ENCODE measurements at places on chromosomes 2 and 18.

DNA sequence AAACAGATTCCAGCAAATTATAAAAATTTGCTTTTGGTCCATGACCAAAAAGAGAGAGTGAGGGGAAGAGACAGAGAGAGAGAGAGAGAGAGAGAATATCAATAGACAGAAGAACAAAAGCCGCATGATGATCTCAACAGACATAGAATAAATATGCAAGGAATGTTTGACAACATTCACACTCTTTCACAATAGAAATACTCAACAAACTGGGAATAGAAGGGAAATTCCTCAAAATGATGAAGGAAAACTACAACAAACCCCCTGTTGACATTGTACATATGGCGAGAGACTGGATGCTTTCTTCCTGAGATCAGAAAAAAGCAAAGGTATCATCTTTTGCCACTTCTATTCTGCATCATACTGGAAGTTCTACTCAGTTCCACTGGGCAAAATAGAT, 309.7 kb downstream of the RAD51AP2 start:
- no peak for DNase-seq

GRCh38 chr18:31376477-31376876, at the start of gene DSG4:
Gene DSG4 (plus strand): TSS chr18:31376777. CDS start chr18:31376912, 135 bp downstream.
- no peak for DNase-seq

- DNase-seq: no peak
Measured at GRCh38 chr2:121103960-121104359, 181.0 kb downstream of the TFCP2L1 start.

- DNase-seq: no peak
Measured at GRCh38 chr2:162328424-162329157, 10.1 kb upstream of the IFIH1 start.

DNA sequence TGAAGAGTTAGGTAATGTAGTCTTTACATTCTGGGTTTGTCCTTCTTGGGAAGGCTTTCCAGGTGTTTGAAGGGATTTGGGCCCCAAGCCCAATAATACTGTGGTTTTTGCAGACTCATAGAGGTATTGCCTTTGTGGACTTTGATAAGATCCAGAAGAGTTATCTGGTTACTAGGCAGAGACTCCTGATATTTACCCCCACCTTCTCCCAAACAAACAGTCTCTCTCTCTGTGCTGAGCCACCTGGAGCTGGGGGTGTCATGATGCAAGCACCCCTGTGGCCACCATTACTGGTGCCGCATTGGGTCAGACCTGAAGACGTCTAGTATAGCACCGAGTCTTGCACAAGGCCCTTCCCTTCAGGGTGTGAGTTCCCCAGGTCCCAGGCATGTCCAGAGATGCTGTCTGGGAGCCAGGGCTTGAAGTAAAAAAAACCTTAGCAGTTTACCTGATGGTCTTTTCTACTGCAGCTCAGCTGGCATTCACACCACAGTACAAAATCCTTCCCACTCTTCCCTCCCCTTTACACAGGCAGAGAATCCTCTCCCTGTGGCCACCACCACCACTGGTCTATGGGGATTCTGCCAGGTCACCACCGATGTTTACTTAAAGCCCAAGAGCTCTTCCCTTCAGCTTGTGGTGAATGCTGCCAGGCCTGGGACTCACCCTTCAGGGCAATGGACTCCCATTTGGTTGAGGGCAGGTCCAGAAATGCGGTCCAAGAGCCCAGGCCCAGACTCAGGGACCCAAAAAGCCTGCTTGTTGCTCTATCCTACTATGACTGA, 22.2 kb upstream of the FAM228A start:
- no peak for DNase-seq

GRCh38 chr2:228180181-228181097, 1.0 kb downstream of the SPHKAP start:
- no peak for DNase-seq

DNA sequence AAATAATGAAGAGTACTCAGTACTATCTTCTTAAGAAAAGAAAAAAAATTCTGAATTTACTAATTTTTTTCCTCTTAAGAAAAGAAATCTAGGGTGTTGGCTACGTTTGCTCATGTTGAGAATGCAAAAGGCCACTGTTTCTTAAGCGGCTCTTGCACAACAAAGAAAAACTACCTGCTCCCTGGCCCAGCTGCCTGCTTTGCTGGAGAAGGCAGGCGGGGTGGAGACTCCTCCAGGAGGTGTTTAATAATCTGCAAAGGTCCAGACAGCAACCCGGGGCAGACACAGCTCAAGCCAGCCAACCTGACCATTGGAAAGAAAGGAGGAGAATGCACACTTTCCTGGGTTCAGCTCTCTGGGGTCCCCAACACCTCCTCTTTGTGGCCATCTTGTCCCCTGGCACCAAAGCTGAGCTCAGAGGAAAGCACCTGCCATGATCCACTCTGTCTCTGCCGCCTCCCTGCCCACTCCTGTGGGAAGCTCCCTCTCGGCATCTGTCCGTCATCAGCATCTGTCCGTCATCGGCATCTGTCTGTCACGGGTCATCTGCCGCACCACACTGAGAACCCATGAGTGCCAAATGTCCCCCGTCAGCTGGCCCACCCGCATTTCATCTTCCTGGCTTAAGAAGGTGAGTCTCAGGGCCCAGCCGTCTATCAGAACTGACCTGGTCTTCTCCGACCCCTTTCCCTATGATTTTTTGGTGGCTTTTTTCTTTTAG, 11.9 kb downstream of the ZNF516 start:
- no peak for DNase-seq

DNA sequence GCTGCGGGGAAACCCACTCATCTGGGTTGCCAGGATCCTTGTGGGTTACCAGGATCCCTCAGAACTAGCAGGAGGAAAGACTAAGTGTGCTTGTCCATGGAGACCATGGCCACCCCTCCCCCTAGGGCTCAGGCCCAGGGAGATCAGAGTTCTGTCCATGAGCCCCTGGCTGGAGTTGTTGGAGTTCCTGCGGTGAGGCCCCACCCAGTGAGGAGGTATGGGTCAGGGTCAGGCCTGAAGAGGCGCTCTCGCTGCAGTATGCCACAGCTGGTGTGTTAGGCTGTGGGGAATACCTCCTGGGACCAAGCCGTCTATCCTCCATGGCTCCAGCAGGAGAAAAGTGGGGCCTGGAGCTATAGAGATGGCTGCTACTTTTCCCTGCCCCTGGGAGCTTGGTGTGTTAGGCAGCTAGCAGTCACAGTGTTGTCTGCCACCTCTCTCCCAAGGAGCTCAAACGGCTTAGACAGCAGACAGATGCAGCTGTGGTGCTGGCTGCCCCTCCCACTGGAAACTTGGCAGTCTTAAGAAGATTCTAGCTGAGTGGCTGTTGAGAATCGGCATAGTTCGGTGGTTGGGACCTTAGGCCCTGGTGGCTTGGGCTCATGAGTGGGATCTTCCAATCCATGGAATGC, 240.3 kb upstream of the CELF4 start:
- DNase-seq: no peak

- DNase-seq: no peak
Measured at GRCh38 chr18:58212274-58212673, 168.2 kb downstream of the NEDD4L start.

GRCh38 chr18:23244401-23244800, 109.1 kb downstream of the CABLES1 start:
- DNase-seq: no peak

DNA sequence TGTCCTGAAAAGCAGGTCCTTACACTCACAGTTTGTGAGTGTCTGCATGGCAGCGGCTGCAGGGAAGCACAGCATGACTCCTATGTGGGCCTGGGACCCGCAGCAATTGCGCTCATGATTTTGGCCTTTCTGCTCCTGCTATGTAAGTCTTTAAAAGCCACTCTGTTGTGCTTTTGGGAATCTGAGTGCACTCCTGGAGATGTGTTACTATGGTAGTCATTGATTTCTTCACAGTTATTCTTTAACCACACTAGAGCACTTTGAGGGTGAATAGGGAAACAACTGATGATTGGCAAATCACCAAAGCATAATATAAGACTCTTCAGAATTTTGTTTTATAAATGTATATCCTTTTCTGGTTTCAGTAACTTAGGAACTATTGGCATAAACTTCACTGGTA, 40.9 kb downstream of the DSG2 start:
- DNase-seq: no peak

- no peak for DNase-seq
Measured at GRCh38 chr2:74573747-74574562, 19.4 kb downstream of the DOK1 start.

DNA sequence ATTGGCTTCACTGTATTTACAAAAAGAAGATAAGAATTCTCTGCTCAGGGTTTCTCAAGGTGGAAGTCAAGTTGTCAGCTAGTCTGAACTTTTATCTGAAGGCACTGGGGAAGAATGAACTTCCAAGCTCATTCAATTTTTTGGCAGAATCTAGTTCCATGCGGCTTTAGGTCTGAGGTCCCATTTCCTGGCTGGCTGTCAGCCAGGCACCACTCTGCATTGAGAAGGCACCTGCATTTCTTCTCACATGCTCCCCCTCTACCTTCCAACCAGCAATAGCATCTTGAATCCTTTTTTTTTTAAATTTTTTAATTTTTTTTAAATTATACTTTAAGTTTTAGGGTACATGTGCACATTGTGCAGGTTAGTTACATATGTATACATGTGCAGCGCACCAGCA, 46.2 kb upstream of the RPE start:
- no peak for DNase-seq

DNA sequence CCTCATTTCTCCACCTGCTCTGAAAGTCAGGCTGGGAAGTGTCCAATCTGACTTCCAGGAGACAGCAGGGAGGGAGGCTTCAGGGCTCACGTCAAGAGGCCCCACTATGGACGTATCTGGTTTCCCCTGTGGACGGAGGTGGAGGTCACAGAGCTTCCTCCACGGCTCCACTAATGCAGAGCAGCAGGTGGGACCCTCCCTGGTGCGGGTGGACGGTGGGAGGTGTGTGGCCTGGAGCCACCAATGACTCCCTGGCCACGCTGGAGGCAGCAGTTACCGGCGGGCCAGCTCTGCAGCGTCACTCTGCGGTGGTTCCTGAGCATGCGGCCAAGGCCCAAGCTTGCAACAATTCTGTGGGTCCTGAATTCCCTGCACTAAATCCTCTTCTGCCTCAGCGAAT, 9.0 kb downstream of the CRACDL start:
- no peak for DNase-seq

- no peak for DNase-seq
Measured at GRCh38 chr2:181121996-181122395, 141.6 kb downstream of the UBE2E3 start.

DNA sequence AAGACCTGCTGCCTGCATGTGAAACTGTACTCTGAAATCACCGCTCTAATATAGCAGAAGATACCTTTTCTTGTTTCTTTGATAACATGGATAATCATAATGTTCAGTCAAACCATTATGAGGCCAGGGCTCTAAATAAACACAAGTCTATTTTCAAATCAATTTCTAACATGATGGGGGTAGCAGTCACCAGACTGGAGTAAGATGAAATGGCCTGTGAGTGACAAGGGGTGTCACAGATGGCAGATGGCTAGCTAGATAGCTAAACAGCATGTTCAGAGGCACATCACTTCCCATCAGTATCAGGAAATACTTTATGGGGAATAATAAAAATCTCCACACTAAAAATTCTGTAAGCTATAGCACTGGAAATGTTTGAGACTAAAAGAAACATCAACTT, 14.0 kb downstream of the MBD2 start:
- no peak for DNase-seq

DNA sequence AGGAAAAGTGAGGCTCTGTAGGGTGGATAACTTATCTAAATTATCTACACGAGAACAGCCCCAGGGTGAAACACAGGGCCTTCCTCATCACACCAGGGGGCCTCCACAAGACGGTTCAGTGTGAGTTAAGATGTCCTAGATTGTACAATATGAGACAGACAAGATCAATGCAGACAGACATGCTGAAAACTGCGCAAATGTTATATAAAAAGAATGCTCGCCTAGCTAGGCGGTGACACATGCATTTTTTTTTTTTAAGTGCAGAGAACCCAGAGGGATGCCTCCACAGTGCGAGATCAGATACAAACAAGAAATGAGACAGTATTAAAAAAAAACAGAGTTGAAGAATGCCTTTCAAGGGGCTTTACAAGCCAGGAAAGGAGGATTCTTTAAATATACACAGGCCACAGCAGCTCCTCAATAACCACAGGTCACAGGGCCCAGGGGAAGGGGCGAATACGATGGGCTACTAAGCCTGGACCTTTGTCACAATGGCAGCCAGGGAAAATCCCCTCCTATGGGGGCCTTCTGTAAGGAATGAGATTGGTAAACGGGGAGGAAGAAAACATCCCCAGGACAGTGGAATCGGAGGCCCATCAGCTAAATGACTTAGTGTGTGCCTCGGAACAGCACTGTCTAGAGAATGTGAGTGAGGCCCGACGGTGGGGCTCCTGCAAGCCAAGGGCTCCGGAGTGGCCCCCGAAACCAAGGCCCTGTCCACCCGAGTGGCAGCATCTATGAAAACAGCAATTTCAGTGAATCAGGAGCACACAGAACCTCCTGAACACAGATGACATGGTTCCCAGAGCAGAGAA, 48.9 kb downstream of the ADCY3 start:
- no peak for DNase-seq

DNA sequence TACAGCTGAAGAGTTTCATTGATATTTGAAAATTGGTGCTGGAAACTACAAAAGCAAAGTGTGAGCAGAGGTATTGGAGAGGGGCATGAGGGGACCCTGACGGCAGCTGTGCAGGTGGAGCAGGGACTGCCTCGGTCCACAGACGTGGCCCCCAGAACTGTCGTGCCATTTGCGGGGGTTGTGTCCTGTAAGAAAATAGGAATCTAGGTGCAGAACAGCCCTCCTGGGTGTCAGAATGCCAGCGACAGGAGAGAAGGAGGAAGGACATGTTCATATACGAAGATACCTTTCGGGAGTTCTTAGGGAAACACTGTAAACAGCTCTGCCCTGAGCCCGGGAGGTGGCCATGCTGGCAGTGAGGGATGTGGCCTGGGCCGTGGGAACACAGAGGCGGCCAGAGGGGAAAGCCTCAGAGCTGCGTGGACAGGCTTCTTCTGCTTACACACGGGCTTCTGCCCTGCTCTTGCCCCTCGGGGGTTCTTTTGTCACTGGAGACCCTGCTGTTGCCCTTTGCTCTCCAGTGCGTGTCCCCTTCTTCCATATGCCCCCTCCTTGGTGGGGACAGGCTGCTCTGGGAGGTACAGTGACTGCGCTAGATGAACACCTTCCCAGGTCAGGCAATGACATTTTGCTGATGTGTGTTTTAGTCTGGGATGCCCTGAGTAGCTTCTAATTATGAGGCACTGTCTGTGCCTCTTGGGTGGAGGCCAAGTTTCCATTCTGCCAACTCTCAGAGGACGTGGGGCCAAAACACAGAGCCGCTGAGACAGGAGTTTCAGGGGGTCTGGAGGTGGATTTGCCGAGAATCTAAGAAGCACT, 81.9 kb upstream of the TXNDC2 start:
- DNase-seq: no peak

GRCh38 chr2:217262911-217263310, 403.0 kb upstream of the TNP1 start:
- DNase-seq: no peak
